ENCODE measurements at places on chromosomes 1 and 21.

DNA sequence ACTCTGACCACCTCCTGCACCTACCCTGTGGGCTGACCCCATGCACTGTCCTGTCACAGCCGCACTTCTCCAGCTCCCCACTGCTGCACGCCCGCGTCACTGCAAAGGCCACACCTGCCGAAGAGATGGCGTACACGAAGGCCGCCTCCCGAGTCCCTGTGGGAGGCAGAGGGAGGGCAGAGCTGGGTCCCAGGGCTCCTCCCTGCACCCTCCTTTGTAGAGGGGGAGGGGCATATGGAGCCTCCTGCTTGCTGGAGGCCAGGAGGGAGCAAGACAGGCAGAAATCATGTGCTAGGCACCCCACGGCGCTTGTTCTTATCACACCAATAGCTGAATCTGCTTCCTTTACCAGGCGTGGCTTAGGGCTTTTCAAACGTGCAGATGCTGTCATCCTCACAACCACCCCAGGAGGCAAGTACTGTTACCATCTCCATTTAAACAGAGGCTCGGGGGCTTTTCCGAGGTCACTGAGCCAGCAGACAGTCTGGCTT, 21.4 kb downstream of the WNT4 start:
- DNase-seq, result no peak

DNA sequence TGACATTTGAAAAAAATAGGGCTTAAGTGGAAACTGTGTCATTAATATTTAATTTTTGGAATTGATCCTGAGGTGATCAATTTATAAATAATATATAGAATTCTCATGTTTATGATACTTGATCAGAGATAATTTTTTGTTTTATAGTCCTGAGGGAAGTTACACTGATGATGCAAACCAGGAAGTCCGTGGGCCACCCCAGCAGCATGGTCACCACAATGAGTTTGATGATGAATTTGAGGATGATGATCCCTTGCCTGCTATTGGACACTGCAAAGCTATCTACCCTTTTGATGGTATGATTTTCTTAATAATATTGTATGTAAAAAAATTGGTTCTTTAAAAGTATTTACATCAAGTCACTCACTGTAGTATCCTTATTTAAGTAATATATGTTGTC, 101.2 kb downstream of the FNBP1L start:
- DNase-seq, result no peak

DNA sequence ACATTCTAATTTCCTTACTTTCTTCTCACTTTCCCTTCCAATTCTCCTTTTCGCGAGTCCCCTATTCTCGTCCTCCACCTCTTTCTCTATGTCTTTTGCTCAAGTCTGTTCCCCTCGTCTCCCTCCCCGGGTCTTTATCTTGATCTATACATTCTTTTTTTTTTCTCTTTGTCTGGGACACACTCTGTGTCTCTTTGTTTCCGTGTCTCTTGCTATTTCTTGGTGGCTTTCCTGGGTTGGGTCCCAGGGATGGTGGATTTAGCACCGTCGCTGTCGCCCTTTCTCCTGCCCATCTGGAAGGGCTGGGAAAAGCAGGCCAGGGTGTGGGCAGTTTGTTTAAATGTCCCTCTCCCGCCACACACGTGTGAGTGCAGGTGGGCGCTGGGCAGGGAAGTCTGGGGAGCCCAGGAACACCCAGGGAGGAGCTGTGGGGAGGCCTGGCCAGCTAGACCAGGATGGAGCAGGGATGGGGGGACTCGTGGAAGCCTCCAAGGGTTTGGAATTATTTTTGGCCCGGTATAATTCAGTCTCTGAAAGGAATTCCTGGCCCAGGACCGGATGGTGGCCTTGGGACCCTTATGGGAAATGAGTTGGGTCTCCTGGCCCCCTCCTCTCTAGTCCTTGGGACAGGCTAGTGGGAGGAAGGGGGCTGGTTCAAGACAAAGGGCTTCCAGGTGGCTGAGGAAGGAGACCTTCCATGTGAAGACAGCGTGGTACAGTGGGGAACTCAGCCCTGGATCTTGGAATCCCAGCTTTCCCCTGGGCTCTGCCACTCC, 9.5 kb upstream of the ID3 start:
- no peak for DNase-seq

GRCh38 chr1:58882322-58882948, 98.6 kb upstream of the JUN start:
- DNase-seq, result no peak

- DNase-seq, result no peak
Observed at GRCh38 chr1:151060007-151060656, at the start of gene MLLT11. Gene MLLT11 (plus strand): TSS chr1:151060397. CDS start chr1:151067225, 6,828 bp downstream.

- no peak for DNase-seq
Observed at GRCh38 chr1:149942207-149942606, 5.5 kb upstream of the MTMR11 start.

DNA sequence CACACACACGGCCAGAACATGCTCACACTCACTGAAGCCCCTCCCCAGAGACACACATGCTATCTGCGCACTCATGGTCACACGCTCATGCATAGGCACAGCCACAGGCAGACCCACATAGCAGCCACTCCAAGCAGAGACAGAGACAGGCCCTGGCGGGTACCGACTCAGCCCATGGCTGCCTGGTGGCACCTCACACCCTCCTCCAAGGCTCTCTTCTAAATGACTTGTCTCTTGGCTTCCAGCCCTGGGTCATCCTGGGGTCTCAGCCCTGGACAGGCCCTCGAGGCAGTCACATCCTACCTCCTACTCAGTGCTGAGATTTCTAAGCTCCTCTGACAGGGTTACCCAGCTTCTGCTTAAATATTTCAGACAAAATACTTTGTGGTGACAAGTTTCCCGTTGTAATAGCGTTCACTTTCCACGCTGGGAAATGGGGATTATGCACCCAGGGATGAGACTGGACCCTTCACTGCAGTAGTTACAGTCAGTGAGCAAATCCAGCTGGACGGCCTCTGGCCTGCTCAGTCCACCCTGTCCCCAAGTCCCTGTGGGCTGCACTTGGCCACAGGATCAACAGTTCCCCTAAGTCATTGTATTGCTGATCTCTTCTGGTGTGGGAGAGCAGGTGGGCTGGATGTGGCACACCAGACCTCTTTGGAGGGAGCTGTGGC, 2.9 kb upstream of the NFASC start:
- no peak for DNase-seq

DNA sequence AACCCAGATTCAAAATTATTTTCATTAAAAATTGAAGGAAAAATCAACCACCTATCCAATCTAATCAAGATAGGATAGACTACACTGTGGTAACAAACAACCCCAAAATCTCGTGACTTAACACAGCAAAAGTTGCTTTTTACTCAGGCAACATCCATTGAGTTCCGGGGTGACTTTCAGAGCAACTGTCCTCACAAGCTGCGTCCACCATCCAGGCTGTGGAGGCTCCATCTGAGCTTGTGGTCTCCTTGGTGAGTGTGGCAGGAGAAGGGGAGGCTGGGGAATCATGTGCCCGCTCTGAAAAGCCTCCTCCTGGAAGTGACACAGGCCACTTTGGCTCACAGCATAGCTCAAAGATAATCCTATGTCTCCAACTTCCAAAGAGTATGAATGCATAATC, 52.4 kb downstream of the CD2 start:
- no peak for DNase-seq

DNA sequence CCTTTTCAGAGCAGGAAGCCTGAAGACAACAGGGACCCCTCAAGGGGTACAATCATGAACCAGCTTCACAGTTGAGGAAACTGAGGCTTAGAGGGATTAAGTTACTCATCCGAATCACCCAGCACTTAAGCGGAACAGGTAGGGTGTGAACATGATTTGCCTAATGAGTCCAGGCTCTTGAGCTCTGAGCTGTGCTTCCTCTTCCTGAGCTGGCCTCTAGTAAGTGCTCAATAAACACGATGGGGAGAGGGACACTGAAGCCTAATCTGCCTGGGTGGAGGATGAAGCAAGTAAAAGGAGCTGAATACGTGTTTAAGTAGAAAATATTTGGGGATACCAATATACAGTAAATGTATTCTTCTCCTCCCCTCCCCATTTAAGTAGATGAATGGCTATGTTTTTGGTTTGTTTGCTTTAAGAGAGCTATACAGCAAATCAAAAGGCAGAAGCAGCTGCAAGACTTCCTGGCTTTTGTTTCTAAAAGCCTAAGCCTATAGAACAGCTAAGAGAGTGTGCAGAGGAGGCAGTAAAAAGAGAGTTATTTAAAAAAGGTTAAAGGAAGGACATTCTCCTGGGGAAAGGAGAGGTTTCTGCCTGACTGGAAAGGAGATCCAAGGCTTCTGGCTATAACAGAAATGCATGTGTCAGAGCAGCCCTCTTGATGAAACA, 20.5 kb downstream of the STPG1 start:
- DNase-seq, result no peak

GRCh38 chr1:79737193-79737592, 730.7 kb upstream of the ADGRL4 start:
- no peak for DNase-seq

DNA sequence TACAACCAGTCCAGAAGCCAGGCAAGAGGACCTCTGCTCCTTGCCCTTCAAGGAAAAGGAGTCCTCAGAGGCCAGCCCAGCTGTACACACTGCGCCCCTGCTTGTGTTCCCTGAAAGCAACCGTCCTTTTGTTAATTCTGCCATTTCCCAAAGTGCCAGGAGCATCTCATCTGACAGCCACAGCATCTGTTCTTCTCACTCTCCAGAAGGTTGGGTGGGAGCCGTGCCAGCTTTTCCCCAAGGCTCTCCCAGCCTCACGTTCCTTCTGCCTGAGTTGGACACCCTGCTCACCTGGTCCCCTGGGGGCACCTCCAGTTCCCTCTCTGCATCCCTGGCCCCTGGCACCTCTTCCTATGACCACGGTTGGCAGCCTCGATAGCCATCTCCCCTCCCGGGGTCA, 10.5 kb upstream of the CNTN2 start:
- DNase-seq, result no peak

DNA sequence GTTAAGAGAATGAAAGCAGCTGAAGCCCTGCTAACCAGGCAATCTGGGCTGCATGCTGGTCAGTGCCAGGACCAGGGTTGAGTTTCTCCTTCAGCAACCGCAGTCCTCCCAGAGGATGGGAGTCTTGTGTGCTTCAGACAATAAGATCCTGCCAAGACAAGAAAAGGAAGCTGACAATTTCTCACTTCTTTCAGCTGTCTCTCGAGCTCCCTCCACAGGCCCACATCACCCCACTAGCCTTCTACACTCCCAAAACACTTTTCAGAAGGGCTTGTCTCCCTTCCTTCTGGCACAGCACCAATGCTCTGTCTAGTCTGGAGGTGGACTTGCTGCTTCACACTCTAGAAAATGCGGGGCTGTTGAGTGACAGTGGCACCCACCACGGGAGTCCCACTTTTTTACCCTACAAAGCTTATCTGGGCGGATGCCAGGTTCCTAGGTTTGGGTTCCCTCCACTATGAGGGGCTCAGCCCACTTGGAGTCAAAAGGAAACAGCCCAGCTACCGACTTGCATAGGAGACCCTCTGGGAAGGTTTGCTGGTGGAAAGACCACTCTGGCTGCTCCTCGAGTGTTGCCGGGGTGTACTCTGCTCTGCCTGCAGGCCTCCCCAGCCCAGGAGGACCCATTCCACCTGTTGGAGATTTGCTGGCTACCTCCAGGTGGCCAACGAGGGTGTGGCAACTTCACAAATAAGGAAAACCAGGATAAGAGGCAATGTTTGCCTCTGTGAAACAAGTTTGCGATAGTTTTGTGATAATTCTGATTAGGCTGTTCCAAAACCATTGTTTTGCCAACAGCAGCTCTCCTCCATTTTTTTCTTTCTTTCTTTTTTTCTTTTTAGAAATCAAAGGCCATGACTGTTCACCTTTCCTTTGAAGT, 68.9 kb downstream of the TENT5C start:
- DNase-seq, result no peak

DNA sequence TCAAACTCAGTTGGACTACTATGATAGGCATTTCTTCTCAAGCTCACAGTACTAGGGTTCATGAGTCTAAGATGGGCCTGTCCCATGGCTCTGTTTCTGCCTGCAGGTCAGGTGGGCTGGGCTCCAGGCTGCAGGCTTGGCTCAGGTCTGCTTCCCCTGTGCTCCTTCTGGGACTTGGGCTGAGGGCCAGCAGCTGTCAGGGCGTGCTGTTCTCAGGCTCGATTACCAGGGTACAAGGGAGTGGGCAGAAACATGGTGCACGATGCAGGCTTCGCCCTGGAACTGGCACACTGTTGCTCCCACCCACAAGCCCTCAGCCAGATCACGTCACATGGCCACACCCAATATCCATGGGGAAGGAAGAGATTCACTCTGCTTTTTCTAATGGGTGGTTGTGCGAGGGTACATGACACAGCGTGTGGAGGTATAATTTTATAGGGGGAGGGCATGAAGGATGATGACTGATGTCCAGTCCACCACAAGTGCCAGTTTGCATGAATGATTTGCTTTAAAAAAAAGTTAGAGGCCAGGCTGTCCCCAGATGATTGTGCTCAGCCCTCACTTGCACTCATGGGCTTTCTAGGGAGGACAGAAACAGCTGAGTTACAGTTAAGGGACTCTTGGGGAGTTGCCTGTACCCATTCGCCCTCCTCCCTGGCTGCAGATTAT, 118.0 kb downstream of the ACTL8 start:
- no peak for DNase-seq

- no peak for DNase-seq
Observed at GRCh38 chr1:182397653-182398393, 2.6 kb downstream of the TEDDM1 start.

- peak; percentile 43 for DNase-seq
Observed at GRCh38 chr1:233394860-233395717, 67.6 kb downstream of the MAP3K21 start.

DNA sequence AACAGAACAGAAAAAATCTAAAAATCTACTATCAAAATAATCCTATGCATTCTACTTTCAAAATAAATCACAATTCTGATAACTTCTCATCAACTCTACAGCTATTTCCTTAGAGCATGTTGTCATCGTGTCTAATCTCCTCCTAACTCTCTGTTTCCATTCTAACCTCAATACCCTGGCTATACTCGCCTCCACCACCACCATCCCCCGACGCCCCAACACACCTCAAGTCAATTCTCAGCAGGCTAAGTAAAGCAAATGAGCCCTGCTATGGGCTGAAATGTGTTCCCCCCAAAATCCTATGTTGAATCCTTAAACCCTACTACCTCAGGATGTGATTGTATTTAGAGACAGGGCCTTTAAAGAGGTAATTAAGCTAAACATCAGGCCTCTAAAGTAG, 34.6 kb downstream of the NRDC start:
- no peak for DNase-seq

DNA sequence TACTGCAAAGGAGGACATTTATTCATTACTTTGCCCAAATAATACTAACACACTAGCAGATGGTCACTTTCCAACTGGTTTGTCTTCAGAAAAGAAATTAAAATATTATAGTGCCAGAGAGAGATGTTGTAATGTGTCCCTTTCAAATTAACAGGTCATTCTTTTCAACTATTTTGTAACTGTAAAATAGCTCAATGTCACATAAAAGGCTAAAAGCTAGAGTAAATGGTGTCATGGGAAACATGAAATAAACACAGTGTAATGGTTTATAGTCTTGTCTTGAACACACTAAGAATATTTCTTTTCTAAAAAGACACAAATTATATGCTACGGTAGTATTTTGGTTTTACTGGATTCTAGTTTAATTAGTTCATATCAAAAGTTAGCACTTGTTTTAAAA, 77.8 kb downstream of the ADGRL2 start:
- no peak for DNase-seq

DNA sequence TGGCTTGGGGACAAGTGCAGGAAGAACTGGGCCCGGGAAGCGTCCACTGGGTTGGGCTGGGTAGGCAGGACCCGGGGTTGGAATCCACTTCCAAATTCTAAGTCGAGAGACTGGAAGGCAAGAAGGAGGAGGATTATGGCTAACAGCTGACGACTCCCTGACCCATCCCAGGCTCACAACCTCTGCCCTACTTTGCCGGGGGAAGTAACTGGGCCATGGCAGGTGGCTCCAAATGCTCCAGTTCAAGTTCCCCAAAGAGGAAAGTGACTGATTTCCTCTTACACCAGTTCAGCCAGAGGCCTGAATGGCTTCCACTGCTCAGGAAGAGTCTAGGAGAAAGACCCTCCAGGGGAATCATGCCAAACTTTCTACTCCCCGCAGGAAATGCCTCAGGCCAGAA, 11.4 kb downstream of the EMC1 start:
- DNase-seq, result no peak
